Stimulated activated CD4-positive, alpha-beta T cell treated with anti-CD3 and anti-CD28 coated beads, TNF-alpha, amount 100 ng/mL, for 1 hour (primary cell): ENCODE measurements at places on chromosomes 6 and 20.

DNA sequence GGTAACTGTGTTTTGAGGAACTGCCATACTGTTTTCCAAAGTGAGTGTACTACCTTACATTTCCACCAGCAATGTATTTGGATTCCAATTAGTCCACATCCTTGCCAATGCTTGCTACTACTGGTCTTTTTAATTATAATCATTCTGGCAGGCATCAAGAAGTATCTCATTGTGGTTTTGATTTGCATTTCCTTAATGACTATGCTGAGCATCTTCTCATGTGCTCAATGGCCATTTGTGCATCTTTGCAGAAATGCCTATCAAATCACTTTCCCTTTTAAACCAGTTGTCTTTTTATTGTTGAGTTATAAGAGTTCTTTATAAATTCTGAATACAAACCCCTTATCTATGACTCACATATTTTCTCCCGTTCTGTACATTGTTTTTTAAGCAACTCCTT is 75.9 kb downstream of the ATG5 start:
- no peak for DNase-seq

DNA sequence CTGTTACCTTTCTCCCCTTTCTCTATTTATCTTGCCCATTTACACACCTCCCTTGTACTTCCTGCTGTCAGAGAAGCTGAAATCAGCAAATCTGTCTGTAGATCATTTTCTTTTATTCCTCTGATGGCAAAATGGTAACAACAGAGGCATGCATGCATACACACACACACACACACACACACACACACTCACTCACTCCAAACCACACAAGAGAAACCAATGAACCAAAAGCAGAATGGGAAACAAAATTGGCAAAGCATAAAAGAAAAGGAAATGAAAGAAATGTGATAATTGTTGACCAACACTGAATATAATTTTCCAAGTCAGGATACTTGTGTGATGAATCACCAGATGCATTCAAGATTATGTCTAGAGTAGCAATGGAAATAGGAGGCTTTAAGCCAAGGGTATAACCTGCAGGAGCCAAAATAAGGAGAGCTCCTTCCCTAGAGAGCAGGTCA is 172.4 kb downstream of the PLCB4 start:
- no peak for DNase-seq

GRCh38 chr6:10613723-10614122 is 80.7 kb downstream of the C6orf52 start:
- no peak for DNase-seq

DNA sequence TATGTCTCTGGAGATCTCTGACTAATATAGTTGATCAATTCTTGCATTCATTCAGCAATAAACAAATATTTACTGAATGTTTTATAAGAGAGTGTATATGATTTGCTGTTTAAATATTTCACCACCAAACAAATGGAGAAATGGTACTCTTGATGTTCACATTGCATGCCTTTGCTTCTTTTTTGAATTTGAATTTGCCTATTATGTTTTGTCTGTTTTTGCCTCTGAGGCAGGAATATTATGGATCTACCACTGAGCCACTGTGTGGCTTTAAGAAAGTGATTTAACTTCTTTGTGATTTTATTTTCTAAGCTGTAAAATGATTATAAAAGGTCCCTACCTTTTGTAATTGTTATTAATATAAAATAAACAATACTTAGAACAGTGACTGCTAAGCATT is 345.0 kb downstream of the DOK5 start:
- no peak for DNase-seq

DNA sequence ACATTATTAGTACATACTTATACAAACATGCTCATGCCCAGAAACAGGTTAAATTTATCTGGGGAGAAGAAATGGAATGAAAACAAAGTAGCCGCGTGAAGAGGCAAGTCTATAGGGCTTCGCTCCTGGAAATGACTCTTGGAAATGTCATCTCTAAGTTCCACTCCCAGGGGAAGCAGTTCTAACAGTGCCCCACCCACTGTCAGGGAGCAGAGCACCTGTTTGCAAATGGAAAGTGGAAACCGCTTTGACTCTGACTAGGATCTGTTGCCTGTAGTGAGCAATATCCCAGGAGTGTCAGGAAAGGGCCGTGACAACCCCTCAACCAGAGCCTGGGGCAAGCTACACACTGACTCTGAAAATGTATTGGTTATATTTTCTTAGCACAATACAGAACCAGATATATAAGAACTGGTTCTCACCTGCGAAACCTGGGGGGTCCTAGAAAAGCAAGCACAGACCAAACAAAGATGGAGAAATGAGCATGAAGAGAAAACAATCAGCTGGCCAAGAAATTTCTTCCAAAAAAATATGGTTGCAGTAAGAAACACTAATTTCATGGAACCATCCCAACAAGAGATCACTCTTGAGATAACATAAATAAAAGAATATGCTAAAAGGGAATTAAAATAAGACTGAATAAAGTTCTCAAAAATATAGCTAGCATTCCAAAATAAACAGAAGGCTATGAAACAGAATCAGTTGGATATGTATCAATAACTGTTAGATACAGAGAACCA is 47.5 kb upstream of the CRISP1 start:
- no peak for DNase-seq

DNA sequence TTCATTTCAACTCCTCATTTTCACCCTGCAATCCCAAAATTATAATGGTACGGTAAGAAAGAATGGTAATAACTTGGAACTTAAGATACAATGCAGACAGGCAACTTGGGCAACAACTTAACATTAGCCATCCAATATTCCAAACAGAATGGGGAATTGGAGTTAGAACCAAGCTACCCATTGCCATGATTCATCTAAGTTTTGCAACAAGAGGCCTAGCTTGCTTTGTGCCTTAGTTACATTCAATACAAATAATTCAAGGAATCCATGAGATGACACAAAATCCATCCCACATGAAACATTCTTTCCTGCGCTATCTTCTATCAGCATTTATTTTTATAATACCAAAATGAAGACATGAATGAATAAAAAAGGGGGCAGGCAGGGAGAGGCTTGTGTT is 28.4 kb downstream of the DCDC2 start:
- no peak for DNase-seq

DNA sequence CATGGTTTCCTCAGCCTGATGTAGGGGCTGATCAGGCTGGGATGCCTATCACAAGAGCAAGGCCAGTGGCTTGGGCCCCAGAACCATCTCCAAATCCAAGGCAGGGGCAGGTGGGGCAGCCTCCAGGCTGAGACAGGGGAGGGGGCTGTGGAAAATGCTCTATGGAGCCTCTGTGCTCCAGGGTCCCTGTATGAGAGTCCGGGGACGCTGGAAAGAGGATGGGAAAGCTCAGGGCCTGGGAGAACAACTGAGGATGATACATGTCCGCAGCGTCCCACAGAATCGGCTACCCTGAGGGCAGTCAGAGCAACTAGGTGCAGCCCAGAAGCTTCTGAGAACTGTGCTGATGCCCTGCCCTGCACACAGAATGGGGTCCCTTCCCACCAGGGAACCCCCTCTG is 43.4 kb downstream of the CPXM1 start:
- no peak for DNase-seq

GRCh38 chr6:329888-330691 is 37.8 kb downstream of the DUSP22 start:
- DNase-seq = no peak

DNA sequence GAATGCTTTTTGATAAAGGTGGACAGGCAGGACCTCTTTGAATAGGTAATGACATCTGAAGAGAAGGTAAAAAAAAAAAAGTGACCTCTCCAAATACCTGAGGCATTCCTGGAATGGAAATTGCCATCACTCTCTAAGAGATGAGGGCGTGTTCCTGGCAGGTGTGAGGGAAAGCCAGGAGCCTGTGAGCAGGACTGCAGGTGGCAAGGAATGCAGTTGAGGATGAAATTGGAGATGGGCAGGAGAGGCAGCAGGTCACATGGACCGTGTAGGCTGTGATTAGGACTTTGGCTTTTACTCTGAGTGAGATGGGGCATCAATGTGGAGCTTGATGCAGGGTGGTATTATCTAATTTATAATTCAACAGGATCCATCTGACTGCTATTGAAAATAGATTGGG is 227.4 kb downstream of the LRFN2 start:
- no peak for DNase-seq

DNA sequence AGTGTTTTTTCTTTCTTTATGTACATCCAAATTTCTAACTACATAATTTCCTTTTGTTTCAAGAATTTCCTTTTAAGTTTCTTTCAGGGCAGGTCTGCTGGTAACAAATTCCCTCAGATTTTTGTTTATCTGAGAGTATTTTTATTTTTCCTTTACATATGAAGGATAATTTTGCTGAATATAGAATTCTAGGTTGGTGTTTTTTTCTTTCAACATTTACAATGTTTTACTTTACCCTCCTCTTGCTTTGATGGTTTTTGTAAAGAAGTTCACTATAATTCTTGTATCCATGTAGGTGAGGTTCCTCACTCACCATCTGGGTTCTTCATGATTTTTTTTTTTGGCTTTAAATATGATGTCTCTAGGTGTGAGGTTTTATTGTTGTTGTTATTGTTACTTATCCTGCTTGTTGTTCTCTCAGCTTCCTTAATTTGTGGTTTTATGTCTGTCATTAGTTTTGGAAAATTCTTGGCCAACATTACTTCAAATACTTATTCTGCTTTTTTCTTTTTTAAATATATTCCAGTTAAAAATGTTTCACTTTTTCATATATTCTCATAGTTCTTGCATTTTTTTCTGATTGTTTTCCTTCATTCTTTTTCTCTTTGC is 580.1 kb upstream of the CITED2 start:
- no peak for DNase-seq

DNA sequence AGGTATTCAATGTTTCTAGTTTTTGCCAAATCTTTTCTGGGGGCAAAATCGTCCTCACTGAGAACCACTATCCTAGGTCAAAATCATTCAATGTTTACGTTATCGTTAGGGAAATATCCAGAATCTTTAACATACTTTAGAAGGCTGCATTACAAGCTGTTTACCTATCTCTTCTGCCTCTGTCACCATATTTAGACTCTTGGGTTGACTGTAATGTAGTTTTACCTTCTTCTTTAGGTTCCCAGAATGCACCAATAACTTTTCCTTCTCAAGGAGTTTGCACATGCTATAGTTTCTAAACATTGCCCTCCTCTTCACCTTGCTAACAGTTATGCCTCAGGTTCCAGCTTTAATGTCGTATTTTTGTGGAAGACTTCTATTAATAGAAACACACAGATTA is 1185.5 kb upstream of the ADGRB3 start:
- DNase-seq = no peak

- DNase-seq = no peak
Measured at GRCh38 chr20:13139459-13140150, 81.5 kb upstream of the ISM1 start.

DNA sequence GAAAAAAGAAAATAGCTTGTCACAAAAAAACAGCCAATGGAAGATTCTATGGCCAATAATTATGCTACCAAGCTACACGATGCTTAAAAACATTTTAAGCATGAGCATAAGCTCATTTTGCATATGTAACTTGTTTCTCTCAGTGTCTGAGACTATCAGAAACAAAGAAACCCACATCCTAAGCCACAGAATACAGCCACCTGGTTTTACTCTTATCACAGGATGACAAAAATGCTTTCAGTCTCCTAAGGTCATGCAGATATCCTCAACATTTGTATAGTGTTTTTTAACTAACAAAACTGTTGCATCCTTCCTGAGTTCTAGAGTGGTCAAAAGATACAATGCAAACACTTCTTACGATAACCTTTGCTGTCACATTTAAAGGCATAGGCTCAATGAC is 172.1 kb upstream of the RUNX2 start:
- DNase-seq = no peak

DNA sequence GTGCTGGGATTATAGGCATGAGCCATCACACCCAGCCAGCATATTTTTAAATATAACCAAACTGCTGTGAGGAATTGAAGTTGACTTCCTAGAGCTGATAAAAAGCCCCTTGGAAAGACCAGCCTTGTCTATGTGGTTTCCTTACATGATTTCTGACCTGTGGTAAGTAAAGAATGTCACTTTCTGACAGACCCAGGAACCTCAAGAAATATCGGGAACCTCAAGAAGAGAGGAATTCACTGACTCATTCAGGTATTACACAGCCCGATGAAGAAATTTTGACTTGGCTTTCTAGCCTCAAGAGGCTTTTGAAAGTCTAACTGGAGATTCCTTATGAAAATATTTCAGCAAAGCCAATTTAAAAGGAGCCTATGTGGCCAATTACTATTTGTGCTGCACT is 71.8 kb downstream of the FOXF2 start:
- DNase-seq = no peak

GRCh38 chr6:51818520-51819022 is 268.8 kb downstream of the PKHD1 start:
- DNase-seq = no peak

DNA sequence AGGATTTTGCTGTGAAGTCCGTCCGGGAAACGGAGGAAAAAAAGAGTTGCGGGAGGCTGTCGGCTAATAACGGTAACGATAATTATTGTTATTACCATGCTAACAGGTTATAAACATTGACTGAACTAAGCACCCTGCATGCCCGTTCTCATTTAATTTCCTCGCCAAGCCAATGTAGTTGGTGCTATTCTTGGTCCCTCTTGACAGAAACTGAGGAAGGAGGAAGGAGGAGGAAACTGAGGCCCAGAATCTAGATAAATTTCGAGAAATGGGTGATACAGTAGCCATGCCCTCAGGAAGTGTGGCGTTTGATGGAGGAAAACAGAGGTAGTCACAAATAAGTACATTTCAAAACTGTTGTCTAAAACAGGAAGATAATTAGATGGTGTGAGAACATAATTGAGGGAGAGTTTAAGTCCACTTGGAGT is 474 bp downstream of the TPX2 start:
- DNase-seq = no peak

GRCh38 chr6:37607944-37608343 is 89.7 kb downstream of the MDGA1 start:
- DNase-seq = no peak

- DNase-seq = no peak
Measured at GRCh38 chr6:36999061-36999750, 6.2 kb upstream of the FGD2 start.

GRCh38 chr6:12844284-12845223 is 128.0 kb downstream of the PHACTR1 start:
- no peak for DNase-seq
